ENCODE measurements at places on chromosomes 7 and 10. TPM values are rescaled to one million over a fixed set of nuclear protein-coding genes. Genes with fewer than 3 reads are reported as not detected.

PRTFDC1 gene
- total RNA-seq, result 6.8 TPM

TPST1 gene
- 12.5 TPM for total RNA-seq

OR2A1 gene
- total RNA-seq, result not detected

CLRN3 gene
- total RNA-seq, result not detected

DNA sequence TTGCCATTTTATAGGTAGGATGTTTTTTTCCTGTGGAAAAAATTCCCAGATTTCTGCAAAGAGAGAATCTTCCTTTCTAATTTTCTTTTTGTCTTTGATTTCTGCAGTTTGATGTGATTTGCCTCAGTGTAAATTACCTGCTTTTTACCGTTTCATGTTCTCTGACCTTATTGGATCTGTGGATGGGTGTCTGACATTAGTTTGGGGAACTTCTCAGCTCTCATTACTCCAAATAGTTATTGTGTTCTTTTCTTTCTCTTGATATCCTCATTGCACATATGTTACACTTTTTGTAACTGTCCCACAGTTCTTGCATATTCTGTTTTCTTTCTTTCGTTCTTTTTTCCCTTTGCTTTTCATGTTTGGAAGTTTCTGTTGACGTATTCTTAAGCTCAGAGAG is 28.5 kb downstream of the NACAD start:
- H3K4me1 ChIP-seq, result no peaks in the 10 kb centered on the region
- no peak for DNase-seq
- H3K27ac ChIP-seq, result no peak overlapping the region
- H3K27me3 ChIP-seq, result no peaks in the 10 kb centered on the region
- H3K4me3 ChIP-seq, result no peak overlapping the region

- no peak for DNase-seq
- H3K27me3 ChIP-seq, result no peaks in the 10 kb centered on the region
- no peaks in the 10 kb centered on the region for H3K4me1 ChIP-seq
- H3K36me3 ChIP-seq, result no peaks in the 10 kb centered on the region
- no peak overlapping the region for H3K27ac ChIP-seq
Measured at GRCh38 chr10:3538291-3538655, 246.7 kb downstream of the KLF6 start.

GRCh38 chr10:91629715-91630549 is 2.9 kb downstream of the PPP1R3C start:
- peaks cover 7% of the 10 kb centered on the region for H3K36me3 ChIP-seq
- no peak overlapping the region for H3K4me3 ChIP-seq
- H3K4me1 ChIP-seq, result no peaks in the 10 kb centered on the region

- H3K27me3 ChIP-seq, result no peaks in the 10 kb centered on the region
- H3K36me3 ChIP-seq, result peaks cover 2% of the 10 kb centered on the region
- DNase-seq, result peak; percentile 19
- no peaks in the 10 kb centered on the region for H3K4me1 ChIP-seq
- H3K27ac ChIP-seq, result no peak overlapping the region
Measured at GRCh38 chr10:129765664-129766550, 198.2 kb downstream of the EBF3 start.

Measured in H9 (cell line).